ENCODE measurements at places on chromosomes 1 and 21.

- DNase-seq, result peak; percentile 96
Measured at GRCh38 chr1:27830621-27831440, at the start of gene PPP1R8. PPP1R8 (plus strand) TSS chr1:27830782; CDS start chr1:27830836, 54 bp downstream.

DNA sequence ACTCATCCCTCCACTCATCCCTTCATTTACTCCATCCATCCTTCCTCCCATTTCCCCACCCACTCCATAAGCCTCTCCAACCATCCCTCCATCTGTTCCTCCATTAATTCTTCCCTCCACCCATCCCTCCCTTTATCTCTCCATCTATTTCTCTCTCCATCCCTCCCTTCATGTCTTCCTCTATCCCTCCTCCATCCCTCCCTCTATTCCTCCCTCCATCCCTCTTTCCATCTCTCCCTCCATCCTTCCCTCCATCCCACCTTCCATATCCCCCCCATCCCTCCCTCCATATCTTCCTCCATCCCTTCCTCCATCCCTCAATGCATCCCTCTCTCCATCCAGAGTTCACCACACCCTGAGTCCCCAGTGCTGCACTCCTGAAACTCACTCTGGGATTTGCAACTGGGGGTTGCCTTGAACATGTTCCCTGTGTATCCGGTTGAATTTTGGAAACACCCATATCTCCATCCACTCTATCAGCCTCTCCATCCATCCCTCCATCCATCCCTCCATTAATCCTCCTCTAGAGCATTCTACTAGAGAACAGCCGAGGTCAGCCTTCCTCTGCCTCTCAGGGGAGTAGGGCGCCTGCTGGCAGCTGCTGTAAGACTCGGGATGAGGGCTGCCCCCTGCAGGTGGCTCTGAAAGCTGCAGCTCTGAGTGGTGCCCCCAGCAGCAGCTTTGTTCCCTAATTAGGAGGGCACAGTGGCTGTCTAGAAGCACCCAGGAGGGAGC, 39.4 kb downstream of the ABCG1 start:
- peak; percentile 83 for DNase-seq

DNA sequence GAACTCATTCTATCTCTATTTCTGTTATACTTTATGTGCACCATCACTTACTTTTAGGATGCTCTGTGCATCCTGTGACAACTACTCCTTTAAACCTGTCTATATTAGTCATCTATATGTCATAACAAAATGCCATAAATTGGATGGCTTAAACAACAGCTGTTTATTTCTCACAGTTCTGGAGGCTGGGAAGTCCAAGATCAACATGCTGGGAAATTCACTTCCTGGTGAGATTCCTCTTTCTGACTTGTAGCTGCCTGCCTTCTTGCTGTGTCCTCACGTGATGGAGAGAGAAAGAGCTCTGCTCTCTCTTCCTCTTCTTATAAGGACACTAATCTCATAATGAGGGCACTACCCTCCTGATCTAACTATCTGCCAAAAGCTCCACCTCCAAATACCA, 62.3 kb upstream of the RCOR3 start:
- no peak for DNase-seq

DNA sequence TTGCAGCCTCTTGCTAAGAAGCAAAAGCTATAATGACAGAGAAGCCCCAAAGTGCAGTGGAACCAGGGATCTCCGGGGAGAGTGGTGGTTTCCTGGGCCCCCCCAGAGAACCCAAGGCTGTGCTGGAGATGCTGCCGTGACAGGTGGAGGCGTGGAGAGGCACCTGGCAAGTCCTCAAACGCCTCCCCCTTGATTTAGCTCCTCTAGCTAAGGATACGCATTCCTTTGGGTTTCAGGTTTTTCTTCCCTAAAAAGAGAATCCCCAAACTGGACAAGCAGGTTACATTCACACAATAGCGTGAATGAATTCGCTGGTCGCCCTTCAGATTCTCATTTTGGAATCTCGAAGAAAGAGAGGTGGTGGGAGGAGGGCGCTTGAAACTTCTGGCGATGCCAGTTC, 853 bp upstream of the ATP1A1 start:
- peak; percentile 37 for DNase-seq

DNA sequence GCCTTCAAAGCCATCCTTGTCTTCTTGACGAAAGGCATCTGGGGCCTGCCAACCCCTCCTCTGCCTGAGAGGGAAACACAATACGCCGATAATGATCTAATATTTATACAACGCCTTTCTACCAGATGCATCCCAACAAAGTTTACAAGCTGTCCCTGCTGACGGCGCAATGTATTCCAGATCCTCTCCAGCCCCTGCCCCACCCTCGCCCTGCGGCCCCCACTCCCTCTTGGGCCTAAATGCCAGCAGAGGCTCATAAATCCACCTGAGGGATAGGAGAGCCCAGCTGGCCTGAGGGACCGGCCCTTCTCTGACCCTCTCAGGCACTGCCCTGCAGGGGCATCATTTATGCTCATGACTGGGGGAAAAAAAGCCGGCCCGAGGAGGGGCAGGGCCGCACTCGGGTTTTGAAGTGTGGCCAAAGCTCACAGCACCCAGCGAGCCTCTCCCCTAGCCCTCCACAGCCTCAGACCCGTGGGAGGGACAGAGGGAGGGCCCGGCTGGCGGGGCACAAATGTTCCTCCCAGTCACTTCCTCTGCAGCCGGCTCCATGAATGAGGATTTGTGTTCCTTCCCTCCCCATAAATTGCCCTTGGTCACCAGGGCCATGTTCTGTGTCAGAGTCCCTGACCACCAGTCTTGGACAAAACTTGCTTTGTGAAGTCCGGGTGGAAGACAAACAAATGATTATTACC, 140.3 kb downstream of the FOXD2 start:
- DNase-seq, result peak; percentile 40

DNA sequence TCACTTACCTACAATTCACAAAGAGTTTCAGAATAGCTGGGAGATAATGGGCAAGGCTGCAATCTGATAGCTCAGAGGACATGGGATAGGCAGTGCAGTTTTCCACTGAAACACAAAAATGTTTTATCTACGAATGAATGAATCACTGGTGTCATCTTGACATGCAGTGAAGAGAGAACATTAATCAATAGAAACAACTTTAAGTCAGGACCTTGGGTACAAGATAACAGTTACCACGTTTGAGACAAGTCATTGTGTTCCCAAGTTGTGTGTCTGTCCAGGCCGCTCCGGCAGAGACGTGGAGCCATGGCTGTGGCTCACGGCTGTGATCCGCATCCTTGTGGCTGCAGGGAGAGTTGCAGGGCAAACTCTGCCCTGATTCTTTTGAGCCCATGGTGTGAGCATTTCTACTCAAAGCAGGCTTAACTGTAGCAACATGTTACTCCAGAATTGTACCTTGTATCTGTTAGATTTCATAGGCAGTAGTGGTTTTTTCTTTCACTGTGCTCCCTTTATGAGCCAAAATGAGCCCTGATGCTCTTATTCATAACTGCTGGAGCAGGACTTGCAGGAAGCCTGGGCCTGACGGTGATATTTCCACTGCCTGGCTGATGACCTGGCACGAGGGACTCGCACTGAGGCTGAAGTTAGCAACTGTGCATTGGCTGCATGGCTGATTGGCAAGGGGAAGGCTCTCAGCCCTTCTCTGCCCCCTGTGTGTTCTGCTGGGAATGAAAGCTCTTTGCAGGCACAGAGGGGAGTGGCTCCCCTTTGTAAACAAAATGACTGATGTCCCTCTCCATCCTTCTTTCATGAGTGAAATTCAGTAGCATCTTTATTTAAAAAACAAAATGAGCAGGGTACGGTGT, 465.2 kb downstream of the AJAP1 start:
- no peak for DNase-seq

DNA sequence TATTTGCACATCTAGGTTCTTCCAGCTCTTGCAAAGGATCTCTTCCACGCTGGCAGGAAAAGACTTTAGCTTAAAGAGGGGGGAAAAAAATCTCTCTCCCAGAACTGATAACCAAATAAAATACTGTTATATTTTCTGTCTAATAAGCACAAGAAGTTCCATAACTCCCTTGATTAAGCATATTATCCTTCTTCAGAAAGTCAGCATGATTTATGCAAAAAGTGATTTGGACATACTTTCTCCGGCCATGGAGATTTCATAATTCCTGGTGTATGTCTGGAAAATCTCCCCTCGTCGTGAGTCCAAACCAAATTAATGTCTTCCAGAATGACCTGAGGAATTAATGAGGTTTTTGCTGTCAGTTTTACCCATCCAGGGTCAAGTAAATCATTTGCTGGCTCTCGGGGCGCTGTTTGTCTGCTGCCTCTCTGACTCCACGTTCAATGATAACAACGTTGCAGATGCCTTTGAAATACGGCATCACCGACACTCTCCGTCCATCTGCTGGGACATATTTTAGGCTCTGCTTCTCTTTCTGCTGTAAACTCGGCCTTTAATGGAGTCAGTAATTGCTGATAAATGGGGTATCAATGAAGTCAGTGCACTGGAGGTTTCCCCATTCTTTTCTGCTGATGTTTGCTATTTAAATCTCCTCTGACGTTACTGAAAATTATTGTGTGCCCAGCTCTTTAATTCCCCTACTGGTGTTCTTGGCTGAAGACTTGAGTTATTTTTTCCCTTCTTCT, 112.9 kb downstream of the HLX start:
- DNase-seq, result no peak
